ENCODE measurements at places on chromosomes 13 and 19.

DNA sequence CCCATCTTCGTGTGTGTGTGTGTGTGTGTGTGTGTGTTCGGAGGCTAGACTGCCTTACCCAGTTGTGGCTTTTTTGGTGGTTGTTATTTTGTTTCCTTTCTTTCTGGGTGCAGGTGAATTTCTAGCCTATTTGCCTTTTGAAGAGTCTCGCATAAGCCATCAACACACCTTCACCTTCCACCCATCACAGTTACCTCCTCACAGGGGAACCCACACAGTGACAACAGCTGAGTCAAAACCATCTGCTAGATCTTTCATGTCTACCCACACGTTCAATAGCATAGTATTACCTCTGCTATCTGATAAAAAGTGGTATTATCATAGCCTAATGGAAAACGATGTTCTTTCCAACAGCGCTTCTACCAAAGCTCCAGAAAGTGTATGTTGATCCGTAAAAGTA is 303.2 kb upstream of the TMTC4 start:
- no peak for DNase-seq

DNA sequence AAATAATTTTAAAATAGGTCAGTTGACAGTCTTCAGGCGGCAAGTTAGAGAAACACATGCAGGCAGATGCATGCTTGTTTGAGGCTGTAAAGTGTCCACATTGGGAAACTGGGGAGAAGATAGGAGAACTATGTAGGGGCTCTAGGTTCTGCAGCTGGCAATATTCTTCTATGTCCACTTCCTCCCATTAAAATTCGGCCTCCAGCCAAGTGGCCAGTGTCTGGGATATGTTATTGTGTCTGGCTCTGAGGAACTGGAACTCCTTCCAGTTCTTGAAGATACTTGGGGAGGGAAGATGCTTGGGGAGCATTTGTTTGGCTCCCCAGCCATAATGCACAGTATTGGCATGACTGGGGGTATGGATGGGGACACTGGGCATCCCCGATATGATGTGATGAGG is 20.9 kb upstream of the KLF2 start:
- DNase-seq = no peak

GRCh38 chr13:50867637-50867945 is 24.1 kb upstream of the DLEU7 start:
- no peak for DNase-seq

DNA sequence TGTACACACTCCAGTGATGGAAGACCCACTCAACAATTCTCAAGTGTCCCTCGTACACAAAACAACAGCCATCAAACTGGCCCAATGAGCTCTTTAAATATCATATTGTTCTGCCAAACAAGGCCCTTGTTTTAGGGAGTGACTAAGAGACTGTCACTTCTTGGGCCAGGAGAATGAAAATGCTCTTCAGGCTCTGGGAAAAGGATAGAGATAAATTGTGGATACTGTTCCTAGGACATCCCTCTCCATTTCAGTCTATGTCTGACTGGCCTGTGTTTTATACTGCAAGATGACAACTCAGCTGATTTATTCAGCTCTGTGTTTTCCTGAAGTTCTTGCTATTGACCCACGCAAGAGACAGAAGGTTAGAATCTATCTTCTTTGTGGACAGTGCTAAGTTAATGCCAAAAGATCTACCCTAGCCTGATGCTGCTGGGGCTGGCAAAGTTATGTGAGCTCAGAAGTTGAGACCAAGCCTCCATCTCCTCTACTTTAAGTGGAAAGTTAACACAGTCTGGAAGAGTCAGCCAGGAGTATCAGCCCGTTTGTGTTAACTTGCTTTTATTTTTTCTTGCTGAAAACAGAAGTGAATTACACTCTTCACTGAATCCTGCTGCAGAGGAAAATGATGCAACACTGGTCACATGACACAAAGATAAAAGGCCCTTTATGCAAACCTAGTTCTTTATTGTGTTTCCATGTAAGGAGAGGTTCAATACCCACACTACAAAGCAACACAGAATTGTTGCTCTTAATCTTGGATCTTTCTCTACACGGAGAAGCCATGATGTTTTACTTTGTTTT is 14.6 kb downstream of the FRY start:
- DNase-seq = no peak

DNA sequence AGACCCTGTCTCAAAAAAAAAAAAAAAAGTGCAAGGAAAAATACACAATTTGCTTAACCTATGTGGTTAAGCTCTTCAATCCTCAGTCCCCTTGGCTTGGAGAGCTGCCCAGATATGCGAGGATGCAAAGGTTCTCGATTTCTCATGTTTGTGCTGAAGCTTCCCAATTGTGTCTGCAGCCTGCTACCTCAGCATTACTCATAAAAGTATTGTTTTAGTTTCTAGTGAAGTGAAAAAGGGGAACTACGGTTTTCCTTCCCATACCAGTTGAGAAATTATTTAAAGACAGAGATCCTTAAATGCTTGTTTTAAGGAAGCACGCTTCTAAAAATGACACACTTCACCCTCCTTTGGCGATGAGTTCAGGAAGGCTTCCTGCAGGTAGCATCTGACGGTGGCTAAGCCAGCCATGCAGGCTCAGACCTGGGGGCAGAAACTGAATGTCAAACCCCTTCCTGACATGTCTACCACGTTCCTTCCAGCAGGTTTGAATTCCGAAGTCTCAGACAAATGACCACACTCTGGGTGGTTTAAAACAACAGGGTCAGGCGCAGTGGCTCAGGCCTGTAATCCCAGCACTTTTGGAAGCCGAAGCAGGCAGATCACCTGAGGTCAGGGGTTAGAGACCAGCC is 47.9 kb downstream of the RUBCNL start:
- DNase-seq = no peak

DNA sequence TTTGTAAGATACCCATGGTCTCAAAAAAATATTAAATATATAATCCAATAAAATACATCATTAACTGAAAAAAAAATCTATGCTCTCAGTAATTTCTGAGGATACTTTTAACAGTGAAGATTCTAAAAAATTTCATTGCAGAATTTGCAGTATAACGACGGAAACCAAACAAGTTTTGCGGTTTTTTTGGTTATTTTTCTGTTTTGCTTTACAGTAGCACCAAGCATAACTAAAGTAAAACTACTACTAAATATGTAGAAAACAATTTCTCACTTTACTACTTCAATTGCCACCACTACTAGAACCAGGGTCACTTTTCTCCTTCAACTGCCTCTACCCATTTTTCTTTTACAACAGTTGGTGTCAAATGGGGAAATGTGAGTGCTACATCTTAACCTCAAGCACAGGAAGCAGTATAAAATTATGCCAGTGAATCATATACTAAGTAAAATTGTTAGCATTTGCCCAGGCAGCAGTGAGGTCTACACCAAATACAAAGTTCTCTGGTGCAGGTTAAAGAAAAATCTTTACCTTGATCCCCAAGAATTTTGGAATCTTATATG is 24.1 kb downstream of the MICU2 start:
- no peak for DNase-seq

GRCh38 chr13:61563645-61564044 is 148.0 kb upstream of the PCDH20 start:
- DNase-seq = no peak

GRCh38 chr19:32843716-32844245 is 25.8 kb downstream of the SLC7A9 start:
- DNase-seq = no peak

GRCh38 chr13:104875038-104875754 is 1660.3 kb downstream of the EFNB2 start:
- DNase-seq = no peak

DNA sequence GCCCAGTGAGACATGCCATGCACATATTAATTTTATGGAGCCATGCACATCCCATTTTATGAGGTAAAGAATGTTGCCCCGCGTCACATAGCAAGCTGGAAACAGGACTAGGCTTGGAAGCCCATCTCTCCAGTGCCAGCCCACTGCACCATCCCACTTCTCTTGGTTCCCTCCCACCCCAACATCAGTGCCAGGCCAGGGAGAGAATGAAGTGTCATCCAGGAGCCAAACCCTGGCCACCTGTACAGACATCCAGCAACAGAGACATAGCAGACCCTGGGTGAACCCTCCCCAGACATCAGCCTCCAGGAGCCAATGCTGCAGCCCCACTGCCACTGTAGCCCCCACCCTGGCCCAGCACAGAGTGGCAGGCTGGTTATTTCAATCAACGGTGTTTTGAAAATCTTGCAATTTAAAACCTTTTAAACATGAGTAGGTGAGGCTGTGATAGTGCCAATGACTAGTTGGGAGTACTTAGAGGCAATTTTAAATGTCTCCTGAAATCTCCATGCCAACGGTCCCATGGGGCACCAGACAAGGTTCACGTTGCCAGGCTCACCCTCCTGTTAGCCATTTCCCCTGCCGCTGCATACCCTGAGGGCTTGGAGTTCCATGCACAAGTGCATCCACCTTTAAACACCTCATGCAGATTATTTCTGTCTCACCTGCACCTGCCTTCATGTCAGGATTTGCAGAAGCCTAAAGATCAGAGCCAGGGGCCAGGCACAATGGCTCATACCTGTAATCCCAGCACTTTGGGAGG is 34.7 kb downstream of the VSTM2B start:
- DNase-seq = no peak

DNA sequence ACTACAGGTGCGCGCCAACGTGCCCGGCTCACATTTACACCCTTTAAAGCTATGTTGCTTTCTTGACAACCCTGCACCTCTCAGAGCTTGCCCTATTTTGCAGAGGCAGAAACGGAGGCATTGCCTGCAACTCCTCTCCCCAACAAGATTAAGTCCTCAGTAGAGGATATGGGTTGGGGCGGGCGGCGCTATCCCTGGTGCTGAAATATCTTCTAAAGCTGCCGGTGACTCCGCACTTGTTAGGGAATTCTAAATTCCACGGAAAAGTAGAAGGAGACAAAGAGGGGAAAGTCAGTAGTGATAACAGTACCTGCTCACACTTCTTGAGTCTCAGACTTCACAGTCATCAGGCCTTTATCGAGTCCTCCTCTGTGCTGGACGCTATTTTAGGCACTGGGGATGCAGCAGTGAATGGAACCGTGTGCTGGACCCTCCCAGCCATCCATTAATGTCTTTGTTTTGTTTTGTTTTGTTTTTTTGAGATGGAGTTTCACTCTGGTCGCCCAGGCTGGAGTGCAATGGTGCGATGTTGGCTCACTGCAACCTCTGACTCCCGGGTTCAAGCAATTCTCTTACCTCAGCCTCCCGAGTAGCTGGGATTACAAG is 18.0 kb downstream of the SLC5A5 start:
- DNase-seq = no peak
